ENCODE measurements at places on chromosomes 16 and 17.

- DNase-seq = no peak
Observed at GRCh38 chr17:16516594-16517051, 24.6 kb upstream of the LRRC75A start.

DNA sequence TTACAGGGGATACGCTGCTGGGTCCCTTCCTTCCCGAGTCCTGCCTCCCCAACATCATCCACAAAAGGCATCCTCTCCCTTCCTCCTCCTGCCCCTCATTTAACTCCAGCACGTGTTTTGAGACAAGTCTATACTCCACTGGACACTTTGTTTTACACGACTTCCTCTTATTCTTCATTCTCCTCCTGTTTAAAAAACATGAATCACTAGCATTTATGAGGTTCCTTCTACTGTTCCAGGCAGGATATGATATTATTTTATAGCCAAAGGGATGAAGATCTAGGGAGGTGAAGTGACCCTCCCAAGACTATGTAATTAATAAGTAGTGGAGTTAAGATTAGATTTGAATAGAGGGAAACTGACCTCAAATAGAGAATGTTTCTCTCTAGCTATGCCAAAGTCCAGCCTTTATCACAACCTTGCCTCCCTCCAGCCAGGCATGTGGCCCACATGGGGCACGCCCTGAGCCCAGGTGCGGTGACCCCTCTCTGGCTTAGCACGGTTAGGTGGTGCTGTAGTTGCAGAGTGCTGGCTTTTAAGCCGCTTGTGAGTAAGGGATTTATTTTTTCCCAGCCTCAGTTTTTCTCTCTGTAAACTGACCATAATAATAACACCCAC lies 1.3 kb upstream of the HSD17B2 start:
- DNase-seq = no peak

- no peak for DNase-seq
Observed at GRCh38 chr16:75763204-75763603, 36.9 kb upstream of the CPHXL start.

GRCh38 chr17:48597528-48597777 lies 3.9 kb upstream of the HOXB5 start:
- DNase-seq = no peak

DNA sequence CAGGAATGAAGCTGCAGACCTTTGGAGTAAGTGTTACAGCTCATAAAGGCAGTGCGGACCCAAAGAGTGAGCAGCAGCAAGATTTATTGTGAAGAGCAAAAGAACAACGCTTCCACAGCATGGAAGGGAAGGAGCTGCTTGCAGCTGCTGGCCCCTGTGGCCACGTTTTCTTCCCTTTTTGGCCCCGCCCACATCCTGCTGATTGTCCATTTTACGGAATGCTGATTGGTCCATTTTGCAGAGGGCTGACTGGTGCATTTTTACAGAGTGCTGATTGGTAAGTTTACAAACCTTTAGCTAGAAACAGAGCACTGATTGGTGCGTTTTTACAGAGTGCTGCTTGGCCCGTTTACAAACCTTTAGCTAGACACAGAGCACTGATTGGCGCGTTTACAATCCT lies 841.5 kb downstream of the CDH11 start:
- DNase-seq = no peak

All from CD4-positive, alpha-beta T cell treated with Interferon gamma for 1 hour (primary cell).